Dorsolateral prefrontal cortex (tissue), 122 donors: ENCODE measurements at places on chromosomes 5 and 9.

- no peak for DNase-seq
Measured at GRCh38 chr5:7941692-7942091, 72.7 kb downstream of the MTRR start.

DNA sequence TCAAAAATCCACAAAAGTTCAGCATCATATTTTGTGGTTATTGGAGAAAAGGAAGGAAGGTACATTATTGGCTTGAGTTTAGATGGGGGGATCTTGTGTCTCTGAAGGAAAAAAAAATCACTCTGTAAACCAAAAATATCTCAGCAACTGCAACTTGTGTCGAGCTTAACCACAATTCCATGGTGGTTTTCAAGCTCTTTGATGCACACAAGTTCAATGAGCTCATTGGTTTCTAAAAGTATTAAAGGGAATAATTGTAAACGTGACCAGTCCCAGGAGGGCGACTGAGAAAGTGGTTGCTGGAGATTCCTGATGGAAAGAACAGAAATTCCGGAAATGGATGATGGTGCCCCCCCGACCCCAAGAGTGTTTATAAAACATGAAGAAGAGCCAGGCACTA lies 173.8 kb downstream of the PSAT1 start:
- DNase-seq = no peak

DNA sequence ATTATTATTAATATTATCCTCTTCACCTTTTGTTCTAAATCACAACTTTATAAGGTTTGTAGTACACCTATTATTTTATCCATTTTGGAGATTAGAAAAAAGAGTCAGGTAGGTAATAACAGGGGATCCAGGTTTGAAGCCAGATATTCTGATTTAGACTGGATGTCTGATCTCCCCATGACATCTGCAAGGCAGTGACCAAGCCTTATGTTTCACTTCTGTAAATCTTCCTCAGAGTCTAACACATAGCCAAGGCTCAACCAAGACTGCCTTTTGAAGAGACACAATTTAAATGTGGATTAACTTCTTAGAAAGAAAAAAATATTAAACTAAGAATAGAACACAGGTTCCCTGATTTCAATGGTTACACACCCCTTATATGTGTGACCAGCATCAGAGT lies 44.2 kb downstream of the CETN3 start:
- DNase-seq = no peak

DNA sequence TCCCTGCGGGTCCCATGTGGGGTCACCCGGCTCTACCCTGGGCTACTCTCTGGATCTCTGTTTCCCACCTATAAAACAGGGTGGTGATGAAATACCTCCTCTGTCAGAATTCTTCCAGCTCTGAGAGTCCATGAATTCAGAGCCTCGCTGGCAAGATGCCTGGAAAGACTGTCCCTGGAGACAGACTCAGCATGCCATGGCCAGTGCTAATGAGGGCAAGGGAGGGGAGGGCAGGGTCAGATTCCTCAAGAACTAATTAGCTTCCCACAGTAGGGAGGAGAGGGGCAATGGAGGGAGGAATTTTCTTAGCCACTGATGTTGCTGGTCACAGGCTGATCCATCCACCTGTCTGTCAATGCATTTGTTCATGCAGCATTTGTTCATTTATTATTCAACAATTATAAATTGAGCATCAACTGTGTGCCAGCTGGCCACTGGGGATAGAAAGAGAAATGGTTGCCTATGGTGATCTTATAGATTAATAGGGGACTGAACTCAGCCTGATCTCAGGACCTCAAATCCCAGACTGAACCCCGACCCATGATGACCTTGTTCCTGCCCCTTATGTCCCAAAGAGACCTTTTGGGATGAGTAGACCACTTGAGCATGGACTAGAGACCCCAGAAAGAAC lies 4.7 kb downstream of the SYNPO start:
- DNase-seq = no peak

DNA sequence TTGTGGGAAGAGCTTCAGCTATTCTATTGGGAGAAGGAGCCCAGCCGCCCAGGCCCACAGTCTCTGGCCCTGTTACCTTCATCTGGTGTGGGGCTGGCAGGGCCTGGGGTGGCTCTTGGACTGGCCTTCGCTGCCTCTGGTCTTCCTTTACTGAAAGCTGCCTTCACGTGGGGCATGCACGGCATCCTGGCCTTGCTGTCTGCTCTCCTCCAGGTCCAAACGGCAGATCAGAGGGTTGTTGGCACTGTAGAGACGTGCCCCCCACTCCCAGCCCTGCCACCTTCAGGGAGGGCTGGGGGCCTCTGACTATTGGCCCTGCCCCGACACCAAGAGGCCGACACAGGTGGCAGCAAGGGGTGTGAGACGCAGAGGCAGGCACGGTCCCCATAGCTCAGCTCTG lies 291.3 kb upstream of the IRX1 start:
- no peak for DNase-seq

- no peak for DNase-seq
Measured at GRCh38 chr9:81693671-81694378, 4.5 kb upstream of the TLE1 start.

DNA sequence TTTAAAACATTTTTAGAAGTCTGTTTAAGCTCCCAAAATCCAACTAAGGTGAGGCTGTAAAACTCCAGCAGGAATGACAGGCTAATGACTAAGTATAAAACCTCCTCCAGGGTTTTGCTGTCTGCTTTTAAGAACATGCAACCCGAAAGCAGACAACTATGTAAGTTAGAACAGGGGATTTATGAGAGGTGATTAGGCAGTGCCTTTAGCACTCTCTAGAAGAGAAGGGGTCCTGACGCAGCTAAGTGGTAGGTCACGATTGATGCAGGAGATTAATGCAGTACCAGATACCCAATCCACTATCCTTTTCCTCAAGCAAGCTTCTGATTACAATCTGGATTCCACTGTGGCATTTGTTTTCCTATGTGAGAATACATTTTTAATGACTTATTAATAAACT lies 25.9 kb downstream of the HOMER1 start:
- DNase-seq = no peak
